Fibroblast of lung (primary cell): ENCODE measurements at places on chromosomes 7 and 10. TPM values are rescaled to one million over a fixed set of nuclear protein-coding genes. Genes with fewer than 3 reads are reported as not detected.

GRCh38 chr7:137476937-137477336, 133.4 kb upstream of the PTN start:
- no peak for DNase-seq

Gene IL6
- 22.1 and 33.7 TPM in 2 replicates for total RNA-seq

DNA sequence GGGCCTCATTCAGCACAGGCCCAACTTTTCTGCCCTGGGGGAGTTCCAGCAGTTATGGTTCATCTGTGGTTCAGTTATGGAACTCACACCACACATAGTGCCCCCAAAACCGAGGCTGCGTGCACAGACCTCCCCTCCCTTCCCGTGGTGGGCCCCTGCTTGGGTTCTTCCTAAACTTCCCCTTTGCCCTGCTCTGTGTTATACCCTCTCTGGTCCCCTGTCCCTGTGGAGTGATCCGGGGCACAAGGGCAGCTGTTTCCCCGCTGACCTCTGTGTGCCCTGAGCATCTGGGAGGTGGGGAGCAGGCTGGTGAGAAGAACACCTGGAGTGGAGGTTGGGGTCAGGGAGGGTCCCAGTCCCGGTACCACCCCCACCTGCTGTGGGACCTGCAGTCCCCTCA, 39.4 kb downstream of the HTRA1 start:
- DNase-seq, result no peak

DNA sequence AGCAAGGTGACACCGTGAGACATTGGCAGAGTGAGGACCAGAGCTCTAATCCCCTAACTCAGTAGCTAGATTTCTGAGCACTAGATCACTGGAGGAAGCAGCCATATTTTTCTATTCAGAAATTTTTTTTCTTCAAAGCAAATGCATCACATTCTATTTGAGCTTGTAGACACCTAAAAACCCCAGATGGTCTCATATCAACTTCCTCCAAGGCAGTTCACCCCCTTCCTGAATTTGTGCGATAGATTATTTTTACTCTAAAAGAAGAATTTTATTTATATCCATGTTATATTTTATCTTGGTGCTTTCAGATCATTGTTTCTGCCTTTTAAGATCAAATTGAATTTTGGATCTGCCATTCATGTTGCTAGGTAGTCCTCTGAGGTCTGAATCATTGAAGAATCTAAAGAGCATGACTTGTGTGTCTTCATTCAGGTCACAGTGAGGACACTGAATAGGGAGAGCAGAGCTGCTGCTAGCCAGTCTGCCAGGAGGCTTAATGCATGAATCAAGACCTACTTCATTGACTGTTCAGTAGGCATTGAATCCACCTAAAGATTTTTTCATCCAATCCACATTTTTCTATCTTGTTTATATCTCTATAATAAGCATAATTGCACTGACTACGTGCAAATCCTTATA, 92.9 kb upstream of the LRRTM3 start:
- DNase-seq, result no peak

DNA sequence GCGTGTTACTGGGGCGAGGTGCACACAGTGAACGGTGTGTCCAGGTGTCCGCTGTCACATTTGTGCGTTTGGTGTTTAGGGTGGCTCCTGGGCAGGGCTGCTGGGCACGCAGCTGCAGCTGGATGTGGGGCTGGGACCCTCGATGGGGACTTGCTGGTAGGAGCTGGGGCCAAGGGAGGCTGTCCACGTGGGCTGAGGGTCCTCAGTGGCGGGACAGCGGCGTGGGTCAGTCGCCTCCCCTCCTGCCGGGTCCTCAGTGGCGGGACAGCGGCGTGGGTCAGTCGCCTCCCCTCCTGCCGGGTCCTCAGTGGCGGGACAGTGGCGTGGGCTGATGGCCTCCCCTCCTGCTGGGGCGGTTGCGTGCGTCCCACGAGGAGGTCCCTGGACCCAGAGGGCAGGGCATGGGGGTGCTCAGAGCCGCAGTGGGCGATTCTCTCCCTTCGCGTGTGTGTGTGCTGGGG, 68.5 kb downstream of the INPP5A start:
- no peak for DNase-seq

GRCh38 chr7:30618961-30619360, 24.3 kb downstream of the GARS1 start:
- DNase-seq, result no peak

Gene GPNMB
- 177 and 182 TPM in 2 replicates for total RNA-seq
